Stimulated activated CD8-positive, alpha-beta memory T cell treated with anti-CD3 and anti-CD28 coated beads, Interleukin-4, amount 100 ng/mL, for 4 hours (primary cell): ENCODE measurements at places on chromosomes 2 and 18.

DNA sequence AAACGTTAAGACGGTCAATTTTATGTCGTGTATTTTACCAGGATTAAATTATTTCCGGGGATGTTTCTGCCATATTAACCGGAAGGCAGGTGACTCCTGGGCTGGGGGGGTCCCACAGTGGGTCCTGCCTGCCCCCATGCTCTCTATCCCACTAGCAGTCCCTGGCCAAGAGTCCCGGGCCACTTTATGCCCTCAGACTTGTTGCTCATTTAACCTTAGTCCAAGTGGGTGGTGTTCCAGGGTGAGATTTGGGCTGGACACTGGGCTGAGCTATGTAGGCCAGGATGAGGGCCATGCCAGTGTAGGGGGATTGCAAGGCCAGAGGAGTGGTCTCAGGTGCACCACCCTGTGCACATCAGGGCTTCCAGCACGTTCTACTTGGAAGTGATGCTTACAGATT lies 24.1 kb downstream of the TWIST2 start:
- no peak for DNase-seq

GRCh38 chr2:161415034-161415986 lies 787 bp upstream of the TBR1 start:
- no peak for DNase-seq

GRCh38 chr18:13465476-13465875 lies 246.9 kb downstream of the LDLRAD4 start:
- DNase-seq: no peak

DNA sequence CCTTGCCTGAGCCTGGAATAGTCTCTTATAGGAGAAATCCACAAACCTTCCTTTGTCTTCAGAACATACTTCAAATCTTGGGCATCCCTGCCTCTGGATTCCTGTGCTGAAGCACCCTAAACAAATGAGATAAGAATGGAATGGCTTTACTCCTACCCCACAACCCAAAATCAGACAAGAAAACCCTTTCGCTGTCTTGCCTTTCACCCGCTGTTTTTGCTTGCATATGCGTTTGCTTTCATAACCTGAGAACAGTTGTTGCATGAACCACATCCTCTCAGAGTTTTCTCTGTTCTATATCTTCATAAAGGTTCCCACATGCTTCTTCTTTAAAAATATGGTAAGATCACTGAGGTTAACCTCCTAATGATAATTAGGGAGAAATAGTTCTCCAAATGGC lies 132.1 kb upstream of the MAP3K20 start:
- DNase-seq: no peak

DNA sequence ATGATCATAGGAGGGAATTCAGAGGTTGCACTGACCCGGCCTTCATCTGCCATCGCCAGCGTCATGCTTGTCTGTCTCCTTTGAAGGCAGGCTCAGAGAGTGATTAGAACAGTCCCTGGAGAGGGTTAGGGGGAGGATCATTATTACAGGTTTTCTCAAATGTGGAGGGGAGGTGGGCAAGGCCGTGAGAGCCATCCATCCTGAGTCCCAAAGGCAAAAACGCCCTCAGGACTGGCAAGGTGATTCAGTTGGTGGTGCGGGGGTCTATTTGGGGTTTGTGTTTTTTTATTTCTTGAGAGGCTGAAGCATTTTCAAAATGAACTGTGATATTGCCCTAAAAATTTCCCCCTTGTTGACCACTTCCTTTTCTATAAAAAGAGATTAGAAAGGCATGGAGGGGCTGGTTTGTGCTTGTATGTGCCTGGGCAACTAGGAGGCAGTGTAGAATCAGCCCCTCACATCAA lies 39.3 kb upstream of the GYPC start:
- DNase-seq: no peak
